ENCODE measurements at places on chromosomes 1 and 21.

GRCh38 chr21:40936178-40936577 lies 89.2 kb upstream of the DSCAM start:
- DNase-seq = no peak

- DNase-seq = no peak
Observed at GRCh38 chr1:20376880-20377494, 86.3 kb downstream of the VWA5B1 start.

GRCh38 chr1:94727846-94728715 lies 92.1 kb upstream of the SLC44A3 start:
- DNase-seq = no peak

GRCh38 chr1:234926559-234927311 lies 201.9 kb downstream of the TOMM20 start:
- DNase-seq = peak; percentile 74

DNA sequence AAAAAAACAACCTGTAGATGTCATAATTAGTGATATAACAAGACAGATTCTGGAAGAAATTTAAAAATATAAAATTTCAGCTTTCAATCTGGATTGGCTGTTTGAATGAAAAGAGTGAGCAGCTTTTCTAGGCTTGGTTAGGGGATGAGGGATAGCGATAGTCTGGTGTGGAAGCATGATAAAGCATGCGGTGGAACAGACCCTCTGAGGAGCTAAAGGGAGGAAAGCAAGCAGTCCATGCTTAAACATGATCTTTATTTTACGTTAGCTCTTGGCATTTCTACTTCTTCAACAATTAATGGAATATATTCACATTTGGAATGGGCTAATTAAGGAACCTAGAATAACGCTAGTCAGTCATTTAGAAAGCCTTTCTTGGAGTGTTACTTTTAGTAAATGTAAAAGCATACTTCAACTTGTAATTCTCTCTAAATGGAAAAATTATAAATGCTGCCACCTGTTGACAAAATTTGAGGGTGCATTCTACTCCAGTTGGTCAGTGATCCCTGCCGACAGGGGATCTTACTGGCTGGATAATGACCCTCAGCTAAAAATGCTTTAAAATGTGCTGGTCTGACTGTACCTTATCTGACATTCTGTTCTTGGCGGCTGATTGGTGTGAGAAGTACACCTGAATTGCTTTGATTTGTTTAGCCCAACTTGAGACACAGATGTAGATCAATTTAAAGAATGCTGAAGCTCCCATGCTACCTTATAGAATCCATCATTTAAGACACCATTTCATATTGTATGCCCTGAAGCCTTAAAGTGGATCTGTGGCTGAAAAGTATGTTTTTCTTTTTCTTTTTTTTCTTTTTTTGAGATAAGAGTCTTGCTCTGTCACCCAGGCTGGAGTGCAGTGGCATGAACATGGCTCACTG lies 61.2 kb downstream of the AK4 start:
- DNase-seq = no peak

DNA sequence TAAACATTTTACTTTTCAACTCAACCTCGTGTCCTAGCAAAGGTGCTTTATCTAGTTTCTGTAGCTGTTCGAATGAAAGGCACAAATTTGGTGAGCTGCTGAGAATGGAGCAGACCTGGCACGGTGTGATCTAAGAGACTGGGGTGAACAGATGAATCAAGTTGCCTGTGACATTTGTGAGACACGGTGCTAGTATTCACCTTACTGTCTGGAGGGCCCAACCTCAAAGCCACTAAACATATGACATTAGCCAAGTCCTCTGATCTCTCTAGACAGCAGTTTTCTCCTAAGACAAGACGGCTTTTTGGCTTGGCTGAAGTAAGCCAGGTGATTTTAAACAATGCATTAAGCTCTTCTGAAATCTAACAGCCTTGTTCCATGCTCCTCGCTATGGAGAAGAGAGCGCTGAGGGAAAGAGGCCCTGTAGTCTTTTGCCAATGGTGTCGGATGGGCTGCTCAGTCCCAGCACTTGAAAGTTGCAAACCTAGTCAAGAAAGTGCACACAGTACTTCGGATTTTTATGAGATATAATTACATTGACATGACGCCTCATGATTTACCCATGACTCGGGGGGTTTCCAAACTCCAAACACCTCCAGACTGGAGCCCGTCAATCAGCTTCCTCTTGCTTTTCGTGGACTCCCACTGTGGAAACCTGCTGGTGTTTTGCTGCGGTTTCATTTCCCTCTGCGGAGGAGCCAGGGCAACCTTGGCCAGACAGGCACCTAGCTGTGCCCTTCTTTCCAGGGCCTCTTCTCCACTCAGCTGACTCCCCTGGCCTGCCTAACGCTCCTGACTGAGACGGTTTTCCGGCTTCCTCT lies 794 bp upstream of the TOR3A start:
- no peak for DNase-seq

DNA sequence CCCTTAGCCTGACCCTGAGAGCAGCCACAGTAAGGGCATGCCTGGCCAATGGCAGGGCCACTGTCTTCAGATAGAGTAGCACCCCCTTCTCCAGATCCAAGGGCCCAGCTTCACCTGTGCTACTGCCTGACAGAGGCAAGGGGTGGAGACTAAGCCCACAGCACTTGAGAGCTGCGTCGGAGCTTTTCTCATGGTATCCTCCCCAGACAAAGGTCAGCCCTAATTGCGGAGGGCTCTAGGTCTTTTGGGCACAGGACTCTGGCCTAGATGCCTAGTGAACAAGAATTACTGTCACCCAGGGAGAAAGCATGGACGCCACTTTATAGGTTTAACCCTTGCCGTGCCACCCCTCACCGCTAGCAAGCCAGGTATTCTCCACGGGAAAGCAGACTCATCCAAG lies 15.1 kb downstream of the KCNC4 start:
- DNase-seq = no peak

GRCh38 chr1:111988377-111988742 lies 1.1 kb downstream of the KCND3 start:
- DNase-seq = no peak

GRCh38 chr1:204902671-204903070 lies 32.0 kb downstream of the NFASC start:
- no peak for DNase-seq

DNA sequence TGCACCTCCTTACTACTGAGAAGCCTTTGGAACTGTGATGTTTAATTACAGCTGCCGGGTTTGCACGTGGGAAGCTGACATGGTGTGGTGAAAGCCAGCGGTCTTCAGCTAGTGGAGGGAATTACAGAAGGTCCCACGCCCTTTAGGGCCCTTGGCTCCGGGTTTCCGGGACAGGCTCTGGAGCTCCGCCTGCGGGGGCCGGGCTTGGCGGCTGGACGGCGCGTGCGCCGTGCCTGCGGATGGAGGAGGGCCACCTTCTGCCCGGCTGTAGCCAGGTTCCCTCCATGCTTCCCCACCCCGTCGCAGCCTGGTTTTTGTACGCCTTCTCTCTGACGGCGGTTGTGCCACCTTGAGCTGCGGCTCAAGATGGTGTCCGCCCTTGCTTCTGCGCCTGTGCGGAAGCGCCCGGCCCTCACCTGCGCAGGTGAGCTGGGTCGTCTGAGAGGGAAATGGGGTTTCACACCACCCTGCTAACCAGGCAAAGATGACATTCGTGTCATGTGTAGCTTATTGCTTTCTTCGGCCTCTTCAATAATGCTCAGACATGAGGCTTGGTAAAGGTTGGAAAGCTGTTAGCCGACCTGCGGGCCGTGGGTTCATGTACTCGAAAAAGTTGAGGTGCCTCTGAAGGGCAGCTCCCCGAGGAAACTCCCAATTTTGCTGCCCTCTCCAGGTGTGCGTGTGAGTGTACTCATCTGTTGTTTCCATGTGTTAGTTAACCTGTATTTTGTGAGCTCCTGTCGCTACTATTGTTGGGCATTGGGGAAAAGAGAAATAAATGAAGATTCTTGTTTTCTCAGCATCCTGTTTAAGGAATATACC lies 36.6 kb upstream of the OPRD1 start:
- DNase-seq = peak; percentile 79

DNA sequence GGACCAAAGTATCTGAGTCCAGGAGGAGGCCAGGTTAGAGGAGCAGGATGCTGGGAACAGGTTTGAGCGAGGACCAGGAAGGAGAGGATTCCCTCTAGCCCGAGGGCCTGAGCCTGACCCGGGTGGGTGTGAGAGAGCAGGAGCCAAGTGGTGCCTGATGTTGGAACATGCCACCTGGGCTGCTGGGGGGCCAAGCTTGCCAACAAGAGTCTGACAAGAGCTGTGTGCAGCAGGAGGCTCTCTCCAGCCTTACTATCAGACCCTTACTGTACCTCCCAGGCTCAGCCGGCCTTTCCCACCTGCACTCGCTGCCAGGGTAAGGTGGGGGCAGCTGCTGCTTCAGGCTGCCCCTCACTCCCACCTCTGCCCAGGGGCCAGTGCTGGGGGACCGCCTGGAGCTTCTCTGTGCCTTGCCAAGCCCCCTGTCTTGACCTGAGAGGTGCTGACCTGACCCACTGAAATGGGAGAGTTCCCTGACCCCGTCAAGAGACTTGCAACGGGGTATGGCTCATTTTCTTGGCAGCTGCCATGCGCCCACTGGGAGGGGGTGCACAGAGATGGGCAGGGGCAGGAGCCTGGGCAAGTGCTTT lies 159.6 kb upstream of the VAMP3 start:
- no peak for DNase-seq

DNA sequence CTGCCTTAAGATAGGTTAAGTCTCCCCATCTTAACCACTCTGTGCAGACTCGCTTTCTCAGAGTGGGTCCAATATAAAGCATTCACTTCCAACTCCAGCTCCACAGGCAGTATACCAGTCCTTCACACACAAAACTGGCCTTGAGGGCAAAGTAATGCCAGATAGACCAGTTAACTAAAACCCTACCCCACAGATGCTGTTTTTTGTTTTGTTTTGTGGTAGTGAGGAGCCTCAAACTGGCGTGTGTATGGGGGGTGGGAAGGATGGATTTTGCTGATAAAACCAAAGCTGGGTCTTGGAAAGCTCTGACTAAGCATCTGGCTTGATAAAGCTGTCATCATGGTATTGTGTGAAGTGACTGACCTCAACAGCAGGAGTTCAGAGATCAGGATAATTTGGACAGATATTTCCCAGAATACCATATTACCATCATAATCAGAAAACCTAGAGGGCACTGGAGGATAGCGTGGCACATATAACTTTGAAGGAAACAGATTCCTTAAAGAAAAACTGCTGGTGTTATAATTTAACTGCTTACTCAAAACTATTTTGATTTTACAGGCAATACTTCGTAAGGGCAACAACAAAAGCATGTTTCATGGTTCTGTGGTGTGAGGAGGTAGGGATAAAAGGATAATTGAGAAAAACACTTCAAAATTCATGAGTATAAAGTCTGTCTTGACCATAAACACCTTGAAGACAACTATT lies 29.6 kb upstream of the CPLANE2 start:
- DNase-seq = no peak

GRCh38 chr1:51969038-51969705 lies 21.3 kb downstream of the RAB3B start:
- DNase-seq = no peak

DNA sequence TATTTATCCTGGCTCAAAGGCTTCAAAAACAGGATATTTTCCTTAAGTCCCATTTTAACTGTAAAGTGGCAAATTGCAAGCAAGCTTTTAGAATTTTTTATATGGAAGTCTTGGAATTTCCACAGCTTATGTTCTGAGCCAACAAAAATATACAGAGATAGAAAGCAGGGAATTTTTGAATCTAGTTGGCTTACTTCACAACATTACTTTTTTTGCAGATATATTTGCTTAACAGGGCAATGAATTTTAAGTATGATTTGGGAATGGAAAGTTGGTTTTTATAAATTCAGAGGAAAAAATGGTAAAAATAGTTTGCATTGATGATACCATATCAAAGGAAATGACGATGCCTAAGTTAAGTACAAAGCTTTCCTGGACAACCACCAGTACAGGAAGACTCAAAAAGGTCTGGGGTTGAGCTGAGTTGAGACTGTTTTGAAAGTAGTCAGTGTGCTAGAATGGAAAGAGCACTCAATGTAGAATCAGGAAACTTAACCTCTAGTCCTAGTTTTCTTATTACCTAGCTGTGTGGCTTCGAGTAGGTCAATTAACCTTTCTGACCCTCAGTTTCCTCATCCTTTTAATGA lies 11.0 kb upstream of the VCAM1 start:
- no peak for DNase-seq

GRCh38 chr1:68129536-68130250 lies 79.3 kb upstream of the DIRAS3 start:
- no peak for DNase-seq

DNA sequence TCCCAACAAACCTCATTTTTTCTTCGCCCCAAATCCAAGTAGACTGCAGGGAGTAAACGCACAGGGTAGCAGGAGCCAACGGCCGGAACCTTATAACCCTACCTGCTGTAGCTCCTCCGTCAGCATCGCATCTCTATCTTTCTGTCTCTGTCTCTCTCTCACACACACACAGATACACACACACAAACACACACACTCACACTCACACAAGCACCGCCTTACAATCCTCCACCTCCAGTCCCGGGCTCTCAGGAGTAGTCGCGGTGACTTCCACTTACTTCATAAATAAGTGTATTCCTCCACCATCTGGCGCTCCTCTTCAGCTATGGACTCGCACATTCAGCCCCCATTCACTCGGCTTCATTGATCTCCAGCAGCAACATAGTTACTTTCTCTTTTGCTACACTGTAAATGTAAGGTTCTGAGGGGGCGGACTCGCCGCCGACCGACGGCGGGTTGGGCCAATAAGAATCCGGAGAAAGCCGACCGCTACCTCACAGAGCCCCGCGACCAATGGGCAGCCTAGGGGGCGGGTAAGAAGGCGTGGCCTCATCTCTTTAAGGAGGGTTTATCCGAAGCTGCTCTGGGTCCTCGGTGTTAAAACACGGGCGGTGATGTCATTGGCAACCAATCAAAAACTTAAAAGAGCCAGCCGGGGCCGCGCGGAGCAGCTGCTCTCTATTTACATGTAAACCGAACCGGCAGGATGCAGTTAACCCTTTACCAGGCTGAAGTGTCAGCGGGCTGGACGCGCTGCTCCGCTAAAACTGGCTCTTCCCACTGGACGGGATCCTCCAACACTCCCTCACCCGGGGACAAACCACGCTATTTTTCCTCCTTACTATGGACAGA lies at the start of gene DUSP10:
Gene DUSP10 (minus strand): TSS at position 387 of the 852 bp plus-strand sequence. CDS start 2,345 bp downstream, outside the sequence.
- peak; percentile 99 for DNase-seq

DNA sequence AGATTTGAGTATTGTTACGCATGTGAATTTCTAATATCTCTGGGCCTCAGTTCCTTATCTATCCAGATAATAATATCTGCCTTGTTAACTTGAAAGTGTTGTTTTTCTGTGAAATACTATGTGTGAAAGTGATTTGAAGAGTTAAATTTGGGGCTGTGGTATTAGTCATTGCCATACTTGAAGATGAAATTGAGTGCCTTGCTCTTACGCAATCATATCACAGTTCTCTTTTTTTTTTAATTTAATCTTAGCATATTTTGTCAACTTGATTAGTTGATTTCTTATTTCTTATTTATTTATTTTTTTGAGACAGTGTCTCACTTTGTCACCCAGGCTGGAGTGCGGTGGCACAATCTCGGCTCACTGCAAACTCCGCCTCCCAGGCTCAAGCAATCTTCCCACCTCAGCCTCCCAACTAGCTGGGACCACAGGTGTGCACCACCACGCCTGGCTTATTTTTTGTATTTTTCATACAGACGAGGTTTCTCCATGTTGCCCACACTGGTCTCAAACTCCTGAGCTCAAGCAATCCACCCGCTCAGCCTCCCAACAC lies 31.0 kb downstream of the AGO4 start:
- no peak for DNase-seq

- DNase-seq = no peak
Observed at GRCh38 chr1:175206687-175207086, 14.1 kb upstream of the KIAA0040 start.

Data from coronary artery (tissue), 2 donors.